Motor neuron (in vitro differentiated cells): ENCODE measurements at places on chromosomes 13 and 19.

DNA sequence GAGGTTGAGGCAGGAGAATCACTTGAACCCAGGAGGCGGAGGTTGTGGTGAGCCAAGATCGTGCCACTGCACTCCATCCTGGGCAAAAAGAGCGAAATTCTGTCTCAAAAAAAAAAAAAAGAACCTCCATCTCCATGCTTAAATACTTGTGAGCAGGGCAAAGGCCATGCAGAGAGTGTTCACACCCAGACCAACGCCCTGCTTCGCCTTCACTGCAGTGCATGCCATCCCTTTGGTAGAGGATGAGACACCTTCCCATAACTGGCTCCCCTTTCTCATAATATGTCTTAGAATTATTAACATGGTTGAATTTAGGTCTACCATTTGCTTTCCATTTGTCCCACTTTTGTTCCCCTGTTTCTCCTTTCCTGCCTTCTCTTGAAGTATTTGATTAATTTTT is 15.4 kb downstream of the BBC3 start:
- ATAC-seq: no peak

GRCh38 chr19:16381756-16382401 is 57.3 kb downstream of the KLF2 start:
- ATAC-seq: no peak

GRCh38 chr13:59363947-59364346 is 799.8 kb downstream of the DIAPH3 start:
- no peak for ATAC-seq

DNA sequence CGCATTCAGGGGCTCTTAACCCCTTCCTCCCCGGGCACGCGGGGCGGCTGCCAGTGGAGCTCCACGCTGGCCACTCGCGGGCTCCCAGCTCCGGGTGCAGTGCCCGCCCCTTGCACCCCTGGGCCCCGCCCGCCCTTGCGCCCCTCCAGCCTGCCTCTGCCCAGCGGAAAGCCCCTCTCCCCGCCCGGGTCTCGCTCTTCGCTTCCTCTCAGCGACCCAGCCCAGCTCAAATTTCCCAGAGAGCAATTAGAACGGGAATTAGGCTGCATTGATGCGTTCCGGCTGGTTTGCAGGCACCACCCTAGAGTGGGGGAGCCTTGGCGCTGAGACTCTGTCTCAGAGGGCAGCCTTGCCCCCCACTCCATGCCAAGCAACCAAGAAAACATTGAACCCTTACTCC is 1.8 kb upstream of the GSX1 start:
- no peak for ATAC-seq

GRCh38 chr19:40144151-40144550 is 47.1 kb upstream of the MAP3K10 start:
- ATAC-seq: no peak

DNA sequence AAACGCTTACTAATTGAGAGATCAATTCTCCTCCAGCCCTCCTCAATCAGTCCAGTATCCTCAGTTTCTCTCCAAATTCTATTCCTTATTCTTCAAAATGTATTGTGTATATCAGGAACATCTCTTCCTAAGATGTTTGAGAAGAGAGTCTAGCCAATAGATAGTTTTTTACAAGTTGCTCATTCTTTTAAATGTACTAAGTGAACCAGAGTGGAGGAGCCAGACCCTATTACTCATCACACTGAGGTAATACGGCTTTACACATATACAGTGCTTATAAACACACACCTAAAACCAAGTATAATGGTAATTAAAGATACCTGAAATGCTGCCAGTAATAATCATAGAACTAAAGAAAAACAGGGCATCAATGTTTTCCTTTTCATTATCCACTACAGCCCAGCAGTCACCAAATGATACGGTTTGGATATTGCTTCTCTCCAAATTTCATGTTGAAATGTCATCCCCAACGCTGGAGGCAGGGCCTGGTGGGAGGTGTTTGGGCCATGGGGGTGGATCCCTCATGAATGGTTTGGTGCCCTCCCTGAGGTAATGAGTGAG is 45.2 kb upstream of the HMGB1 start:
- no peak for ATAC-seq

GRCh38 chr13:38688674-38689073 is 1.8 kb downstream of the FREM2 start:
- no peak for ATAC-seq

DNA sequence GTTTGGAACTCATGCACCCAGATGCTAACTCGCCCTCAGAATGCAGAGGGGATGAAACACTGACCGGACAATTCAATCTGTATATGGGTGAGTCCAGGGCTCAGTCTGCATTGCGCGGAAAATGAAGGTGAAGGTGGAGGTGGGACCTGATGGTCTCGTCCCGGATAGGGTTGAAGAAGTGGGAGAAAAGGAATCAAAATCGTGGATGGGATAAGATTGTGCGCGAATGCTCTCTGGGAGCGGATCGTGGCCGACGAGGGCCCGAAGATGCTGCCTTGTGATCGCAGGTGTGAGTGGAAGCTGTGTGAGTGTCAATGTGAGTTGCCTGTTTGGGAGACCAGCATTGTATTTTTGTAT is 594 bp upstream of the ZNF850 start:
- ATAC-seq: no peak

DNA sequence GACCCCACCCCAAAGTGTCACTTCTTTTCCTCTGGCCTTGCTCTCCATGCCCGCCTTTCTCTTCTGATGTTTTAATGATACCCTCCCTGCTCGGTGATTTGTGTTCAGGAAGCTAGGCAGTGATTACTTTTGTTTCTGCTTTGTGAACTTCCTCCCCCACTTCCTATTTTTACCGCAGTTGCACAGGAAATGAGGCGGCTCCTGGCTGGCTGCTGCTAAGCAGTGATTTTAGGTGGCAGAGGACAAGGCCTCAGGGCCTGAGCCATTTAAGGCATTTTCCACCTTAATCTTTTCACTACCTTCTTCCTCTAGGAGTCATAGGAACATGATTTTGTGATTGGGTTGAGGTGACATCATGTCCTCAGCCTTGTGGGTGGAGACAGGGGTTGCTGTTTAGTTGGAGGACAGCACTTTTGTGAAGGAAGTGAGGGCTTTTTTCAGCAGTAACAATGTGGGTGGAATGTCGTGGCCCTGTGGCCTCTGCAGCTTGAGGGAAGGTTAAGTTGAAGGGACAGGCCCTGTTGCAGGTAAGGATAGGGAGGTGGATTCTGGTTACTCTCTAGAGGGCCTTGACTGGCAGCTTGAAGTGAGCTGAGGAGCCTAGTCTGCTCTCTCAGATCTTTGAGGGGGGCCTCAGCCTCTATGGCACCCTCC is 15.7 kb downstream of the GARRE1 start:
- ATAC-seq: no peak

DNA sequence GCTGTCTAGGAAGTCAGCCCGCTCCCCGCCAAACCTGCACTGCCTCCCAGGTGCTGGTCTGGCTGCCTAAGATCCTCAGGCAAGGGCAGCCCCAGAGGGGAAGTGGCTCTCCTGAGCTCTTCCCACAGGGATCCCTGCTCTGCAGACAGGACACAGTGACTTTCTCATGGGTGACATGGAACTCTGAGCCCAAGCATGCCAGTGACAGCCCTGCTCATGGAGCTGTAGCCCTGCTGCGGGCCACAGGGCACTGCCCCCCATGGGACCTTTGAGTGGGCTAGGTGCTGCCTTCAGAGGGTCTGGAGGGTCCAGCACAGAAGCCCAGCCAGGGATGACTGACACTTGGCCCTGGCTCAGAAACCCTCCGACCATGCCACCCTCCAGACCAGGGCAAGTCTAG is 109.1 kb downstream of the TUBA3C start:
- no peak for ATAC-seq

DNA sequence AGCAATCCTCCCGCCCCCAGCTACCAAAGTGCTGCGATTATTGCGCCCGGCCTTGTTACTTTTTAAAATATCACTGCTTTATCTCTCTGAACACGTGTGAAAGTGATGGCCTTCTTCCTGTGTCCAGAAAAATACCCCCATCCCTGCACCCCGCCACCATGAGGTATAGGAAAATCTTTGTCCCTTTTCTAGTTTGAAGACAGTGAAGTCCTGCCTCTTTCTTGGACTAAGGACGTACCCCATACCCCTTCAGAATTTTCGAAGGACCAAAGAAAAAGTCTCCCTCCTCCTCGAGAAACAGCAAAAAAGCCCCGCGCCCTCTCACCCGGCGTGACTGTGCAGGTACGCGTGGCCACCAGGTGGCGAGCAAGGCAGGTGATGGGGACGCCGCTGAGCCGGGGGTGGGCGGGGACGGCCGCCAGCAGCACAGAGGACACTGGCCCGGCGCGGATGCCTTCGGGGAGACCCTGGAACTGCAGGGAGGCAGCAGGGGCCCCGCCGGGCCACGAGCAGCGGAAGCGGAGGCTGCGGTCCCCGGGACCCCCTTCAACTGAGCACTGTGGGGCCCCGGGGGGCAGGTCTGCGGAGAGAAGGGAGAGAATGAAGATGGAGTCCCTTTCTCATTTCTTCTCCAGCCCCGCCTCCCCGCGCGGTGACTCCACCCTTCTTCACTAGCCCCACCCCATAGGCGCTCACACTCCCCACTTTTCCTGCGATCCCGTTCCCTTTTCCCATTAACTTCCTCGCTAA is 3.2 kb downstream of the VSIG10L start:
- peak; percentile 47 for ATAC-seq

DNA sequence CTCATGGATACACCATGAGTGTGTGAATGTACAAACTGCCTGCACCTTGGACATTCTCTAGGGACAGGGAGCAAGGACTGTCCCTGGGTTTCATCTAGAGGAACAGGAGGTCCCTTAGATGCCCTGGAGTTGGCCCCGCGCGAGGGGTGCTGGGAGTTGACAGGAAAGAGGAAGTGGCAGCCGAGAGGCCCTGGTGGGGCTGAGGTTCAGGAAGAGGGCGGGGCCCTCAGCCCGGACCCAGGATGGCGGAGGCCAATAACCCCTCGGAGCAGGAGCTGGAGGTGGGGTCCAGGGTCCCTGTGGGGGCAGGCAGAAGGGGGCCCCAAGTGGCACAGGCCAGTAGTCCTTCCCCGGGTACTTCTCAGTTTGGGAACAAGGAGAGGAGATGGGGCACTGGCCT is 6.9 kb downstream of the PKN1 start:
- ATAC-seq: no peak

DNA sequence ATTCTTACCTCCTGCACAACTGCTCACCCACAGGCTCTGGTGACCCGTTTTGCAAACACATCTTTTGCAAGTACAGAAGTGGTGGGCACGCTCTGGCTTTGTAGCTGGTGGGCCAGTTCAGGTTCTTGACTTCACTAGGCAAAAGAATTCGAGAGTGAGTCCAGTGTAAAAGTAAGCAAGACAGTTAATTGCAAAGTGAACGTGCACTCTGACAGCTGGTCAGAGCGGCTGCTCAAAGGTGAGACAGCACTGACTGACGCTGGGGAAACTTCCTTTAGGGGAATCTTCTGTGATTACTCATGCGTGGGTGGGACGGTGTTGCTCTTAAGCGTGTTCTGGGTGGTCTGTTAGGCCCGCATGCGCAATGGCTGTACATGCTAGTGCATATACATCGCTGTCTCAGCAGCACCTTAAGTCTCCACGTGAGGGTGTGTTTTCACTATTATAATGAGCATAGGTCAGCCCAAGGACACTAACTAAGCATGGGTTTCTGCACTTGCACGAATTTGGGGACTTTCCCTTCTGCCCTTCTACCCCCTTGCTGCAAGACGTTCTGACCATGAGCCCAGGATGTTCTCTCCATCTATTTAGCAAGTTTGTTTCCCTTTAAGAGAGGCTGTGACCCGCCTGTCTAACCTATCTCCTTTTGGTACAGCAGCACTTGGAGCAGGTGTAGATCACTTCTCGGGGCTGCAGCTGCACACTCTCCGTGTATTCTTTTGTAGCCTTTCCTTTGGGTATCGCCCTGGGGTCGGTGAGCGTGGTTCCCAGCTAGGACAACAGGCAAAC is 30.2 kb upstream of the CD33 start:
- no peak for ATAC-seq

GRCh38 chr19:38632476-38633213 is 13.7 kb downstream of the EIF3K start:
- ATAC-seq: no peak

- ATAC-seq: no peak
Measured at GRCh38 chr13:92727118-92727517, 499.5 kb upstream of the GPC6 start.

GRCh38 chr13:28825379-28825778 is 5.2 kb downstream of the MTUS2 start:
- ATAC-seq: no peak

DNA sequence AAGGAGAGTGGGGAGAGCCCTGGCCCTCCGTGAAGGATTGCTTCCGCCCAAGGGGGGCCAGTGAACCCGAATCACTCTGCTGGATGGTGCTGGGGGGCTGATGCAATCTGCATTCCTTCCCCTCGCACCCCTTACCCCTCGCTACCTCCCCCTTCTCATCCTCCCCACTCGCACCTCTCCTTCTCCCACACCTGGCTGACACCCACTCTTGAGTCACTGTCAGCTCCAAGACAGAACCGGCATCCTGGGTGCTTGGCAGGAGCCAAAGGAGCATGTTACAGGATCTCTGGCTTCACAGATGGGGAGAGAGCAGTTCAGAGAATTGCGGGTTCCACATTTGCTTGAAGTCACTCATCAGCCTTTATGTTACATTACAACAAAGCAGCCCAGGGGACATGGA is 125.9 kb upstream of the GJB6 start:
- no peak for ATAC-seq

- no peak for ATAC-seq
Measured at GRCh38 chr13:40318366-40318765, 348.1 kb downstream of the FOXO1 start.

- ATAC-seq: no peak
Measured at GRCh38 chr19:44882063-44882462, 9.0 kb upstream of the TOMM40 start.

DNA sequence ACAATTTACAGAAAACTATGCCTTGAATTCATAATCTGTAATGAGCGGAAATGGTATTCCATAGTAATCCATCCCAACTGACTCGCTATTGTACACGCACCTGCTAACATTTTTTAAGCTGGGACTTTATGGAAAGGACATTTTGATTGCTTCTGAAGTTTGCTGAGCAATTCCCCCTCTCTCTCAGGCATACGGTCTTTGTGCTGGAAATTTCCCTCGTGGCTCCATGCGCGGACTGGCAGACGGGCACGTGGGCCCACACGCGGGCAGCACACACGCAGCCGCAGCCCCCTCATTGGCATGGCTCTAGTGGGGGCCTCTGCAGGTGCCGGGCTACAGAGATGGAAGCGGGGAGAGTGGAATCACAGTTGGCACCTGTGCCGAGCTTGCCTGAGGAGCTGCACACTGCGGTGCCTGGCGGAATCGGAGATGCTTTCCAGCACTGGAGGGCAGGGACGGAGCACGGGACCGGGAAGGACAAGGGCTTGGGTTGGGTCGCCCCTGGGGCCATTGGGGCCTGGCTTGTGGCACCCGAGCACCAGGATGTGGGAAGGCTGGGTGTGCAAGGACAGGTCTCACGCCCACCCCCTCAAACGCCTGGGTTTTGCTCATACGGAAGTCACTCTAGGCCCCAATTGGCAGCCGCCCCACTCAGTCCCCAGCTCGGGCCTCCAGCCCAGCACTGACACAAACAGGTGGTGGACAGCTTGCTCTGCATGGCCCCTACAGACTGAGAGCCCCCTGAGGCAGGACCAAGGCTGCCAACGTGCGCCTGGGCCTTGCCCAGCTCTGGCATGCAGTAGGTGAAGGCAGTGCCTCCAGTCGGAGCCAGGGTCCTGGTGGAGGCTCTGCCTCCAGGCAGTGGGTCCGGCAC is 30.2 kb upstream of the CCNE1 start:
- ATAC-seq: no peak

- ATAC-seq: no peak
Measured at GRCh38 chr13:50867637-50867945, 24.1 kb upstream of the DLEU7 start.
